Natural killer cell (primary cell): ENCODE measurements at places on chromosomes 3 and 15.

GRCh38 chr3:55661141-55661540, 174.0 kb upstream of the WNT5A start:
- DNase-seq = no peak

DNA sequence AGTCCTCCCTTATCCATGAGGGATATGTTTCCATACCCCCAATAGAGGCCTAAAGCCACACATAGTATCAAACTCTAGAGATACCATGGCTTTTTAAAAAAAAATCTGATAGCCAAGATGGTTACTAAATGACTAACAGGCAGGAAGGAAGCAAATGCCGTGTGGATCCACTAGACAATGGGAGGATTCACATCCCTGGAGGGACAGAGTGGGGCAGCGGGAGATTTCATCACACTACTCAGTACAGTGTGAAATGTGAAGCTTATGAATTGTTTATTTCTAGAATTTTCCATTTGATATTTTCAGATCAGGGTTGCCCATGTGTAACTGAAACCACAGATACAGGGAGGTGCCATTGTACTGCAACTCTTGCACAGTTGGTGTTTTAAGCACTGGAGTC, 826.6 kb downstream of the SQOR start:
- DNase-seq = no peak

DNA sequence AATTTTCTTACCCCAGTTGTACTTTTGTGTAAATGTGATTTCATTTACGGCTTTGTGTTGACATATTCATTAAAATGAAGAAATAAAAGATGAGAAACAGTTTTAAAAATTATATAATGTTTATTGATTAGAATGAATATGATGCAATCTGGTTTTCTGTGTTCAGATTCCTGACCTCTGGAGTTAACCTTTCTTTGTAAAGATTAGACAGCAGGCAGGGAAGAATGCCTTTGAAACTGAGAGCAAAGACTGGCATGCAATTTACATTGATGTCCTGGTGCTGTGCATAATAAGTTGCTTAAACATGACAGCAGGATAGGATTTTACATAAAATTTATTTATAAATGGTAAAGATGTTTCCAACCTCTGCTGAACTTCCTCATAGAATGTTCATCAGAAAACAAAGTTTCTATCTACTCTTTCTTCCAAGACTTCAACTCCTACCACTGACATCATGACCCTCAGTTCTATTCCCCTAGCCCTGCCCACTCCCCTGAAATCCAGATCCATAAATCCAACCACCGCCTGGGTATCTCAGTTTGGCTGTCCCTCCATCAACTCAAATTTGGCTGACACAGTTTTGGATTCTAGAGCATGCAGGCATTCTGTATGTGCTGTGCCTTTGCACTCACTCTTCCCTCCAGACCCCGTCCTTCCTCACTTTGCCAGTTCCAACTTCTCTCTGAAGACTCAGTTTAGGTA, 1.7 kb downstream of the HGD start:
- no peak for DNase-seq

GRCh38 chr15:30997270-30997669, 5.8 kb upstream of the MTMR10 start:
- no peak for DNase-seq

DNA sequence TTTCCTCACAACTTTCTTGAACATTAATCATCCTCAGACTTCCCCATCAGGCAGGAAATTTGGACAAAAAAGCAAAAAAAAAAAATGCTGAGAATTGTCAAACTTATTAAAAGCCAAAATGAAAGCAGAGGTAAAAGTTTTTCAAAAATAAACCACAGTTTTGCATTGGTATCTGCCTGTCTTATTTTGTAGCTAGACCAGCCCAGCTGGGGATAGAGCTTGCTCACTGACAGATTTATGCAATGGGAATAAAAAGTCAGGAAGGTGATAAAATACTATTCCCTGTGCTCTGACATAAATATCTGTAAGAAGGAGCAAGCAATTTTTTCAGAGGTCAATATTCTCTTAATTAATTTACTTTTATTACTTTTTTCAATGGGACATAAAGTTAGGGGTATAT, 1006.7 kb upstream of the ALCAM start:
- DNase-seq = no peak

- DNase-seq = no peak
Measured at GRCh38 chr3:151539599-151539998, 78.7 kb upstream of the IGSF10 start.

DNA sequence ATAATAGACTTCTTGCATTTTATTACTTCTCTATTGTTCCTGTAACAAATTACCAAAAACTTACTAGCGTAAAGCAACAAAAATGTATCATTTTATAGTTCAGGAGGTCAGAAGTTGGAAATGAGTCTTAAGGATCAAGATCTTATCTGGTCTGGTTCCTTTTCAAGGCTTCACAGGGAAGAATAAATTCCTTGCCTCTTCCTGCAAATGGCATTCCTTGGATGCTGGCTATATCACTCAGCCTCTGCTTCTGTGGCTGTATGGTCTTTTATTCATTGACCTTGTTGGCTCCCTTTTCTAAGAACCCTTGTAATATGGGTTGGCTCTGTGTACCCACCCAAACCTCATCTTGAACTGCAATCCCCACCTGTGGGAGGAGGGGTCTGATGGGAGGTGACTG, 478.4 kb upstream of the THBS1 start:
- no peak for DNase-seq

GRCh38 chr3:48656841-48657281, 5.8 kb downstream of the CELSR3 start:
- DNase-seq = no peak

- DNase-seq = no peak
Measured at GRCh38 chr3:55662683-55663082, 175.6 kb upstream of the WNT5A start.

GRCh38 chr15:77034695-77035489, 36.0 kb downstream of the TSPAN3 start:
- DNase-seq = peak; percentile 22

GRCh38 chr3:42693530-42693930, 8.2 kb downstream of the KLHL40 start:
- no peak for DNase-seq

GRCh38 chr3:111911446-111911845, 52.4 kb downstream of the PHLDB2 start:
- DNase-seq = no peak

DNA sequence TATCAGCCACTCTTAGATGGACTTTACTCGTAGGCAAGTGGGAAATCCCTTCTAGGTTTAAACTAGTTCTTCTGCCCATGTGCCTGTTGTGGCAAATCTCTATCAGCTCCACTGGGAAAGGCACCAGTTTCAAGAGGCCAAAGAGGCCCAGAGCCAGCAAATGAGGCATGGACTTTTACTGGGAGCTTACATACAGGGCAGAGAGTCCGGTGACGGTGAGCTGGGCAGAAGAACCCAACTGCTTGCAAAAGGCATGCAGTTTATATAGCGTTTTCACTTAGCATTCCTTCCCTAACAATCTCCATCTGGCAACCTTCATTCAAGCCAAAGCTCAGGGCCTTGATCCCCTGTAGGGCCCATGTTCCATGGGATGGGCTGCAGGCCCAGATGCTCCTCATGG, 93.0 kb upstream of the C3orf80 start:
- no peak for DNase-seq

DNA sequence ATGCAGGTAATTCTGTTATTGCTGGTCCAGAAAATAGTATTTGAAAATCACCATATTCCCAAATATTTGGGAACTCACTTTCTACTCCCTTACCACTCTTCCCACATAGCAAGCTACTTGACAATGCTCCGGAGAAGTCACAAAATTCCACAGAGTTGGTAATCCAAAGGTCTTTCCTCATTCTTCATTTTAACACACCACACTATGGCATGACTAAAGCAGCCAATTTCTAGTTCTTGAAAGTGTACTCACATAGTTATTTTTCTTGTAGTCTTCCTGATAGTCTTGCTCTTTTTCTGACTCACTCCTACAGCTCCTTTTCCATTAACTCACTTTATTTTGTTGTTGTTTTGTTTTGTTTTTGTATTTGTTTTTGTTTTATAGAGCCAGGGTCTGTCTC, 67.2 kb downstream of the MYO9A start:
- no peak for DNase-seq

DNA sequence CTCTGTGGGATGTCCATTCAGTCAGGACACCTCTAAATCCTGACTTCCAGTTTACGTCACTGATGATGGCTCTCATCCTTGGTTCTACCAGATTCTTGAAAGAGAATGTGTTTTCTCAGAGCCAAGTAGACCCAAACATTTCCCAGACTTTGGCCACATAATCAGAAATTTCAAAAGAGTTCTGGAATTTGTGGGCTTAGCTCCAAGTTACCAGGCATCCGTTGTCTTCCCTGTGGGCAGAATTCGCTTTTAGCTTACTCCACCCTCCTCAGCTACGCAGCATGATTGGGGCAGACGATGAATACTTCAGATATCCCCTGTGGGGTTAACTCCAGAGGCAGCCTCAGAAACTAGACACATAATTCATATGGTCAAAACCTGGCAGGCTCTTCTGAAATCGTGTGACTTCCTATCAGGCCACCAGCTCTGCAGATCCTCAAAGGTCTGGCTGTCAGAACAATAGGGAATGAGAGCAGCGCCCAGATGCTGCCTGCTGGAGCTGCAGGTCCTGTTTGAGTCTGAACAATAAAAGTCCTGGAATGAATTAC, 30.6 kb downstream of the CRTC3 start:
- no peak for DNase-seq

- no peak for DNase-seq
Measured at GRCh38 chr15:73374604-73375003, 5.8 kb upstream of the HCN4 start.

- DNase-seq = no peak
Measured at GRCh38 chr15:96670389-96670788, 339.9 kb downstream of the NR2F2 start.

DNA sequence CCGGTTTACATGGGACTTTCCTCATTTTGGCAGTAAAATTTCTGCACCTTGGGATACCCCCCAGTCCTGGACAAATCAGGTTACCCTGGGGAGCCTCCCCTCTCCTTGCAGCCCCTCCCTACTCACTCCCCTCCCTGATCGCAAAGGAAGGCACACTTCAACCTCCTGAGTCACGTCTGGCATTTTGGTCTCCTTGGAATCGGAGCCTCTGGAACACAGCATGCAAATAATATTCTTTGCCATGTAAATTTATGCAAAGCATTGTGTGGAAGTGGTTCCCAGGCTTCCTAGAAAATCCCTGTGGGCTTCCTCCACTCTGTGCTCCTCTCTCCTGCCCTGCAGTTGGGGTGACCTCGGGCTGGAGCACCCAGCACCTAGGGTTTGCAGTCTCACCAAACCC, 11.6 kb downstream of the SCN5A start:
- DNase-seq = no peak

DNA sequence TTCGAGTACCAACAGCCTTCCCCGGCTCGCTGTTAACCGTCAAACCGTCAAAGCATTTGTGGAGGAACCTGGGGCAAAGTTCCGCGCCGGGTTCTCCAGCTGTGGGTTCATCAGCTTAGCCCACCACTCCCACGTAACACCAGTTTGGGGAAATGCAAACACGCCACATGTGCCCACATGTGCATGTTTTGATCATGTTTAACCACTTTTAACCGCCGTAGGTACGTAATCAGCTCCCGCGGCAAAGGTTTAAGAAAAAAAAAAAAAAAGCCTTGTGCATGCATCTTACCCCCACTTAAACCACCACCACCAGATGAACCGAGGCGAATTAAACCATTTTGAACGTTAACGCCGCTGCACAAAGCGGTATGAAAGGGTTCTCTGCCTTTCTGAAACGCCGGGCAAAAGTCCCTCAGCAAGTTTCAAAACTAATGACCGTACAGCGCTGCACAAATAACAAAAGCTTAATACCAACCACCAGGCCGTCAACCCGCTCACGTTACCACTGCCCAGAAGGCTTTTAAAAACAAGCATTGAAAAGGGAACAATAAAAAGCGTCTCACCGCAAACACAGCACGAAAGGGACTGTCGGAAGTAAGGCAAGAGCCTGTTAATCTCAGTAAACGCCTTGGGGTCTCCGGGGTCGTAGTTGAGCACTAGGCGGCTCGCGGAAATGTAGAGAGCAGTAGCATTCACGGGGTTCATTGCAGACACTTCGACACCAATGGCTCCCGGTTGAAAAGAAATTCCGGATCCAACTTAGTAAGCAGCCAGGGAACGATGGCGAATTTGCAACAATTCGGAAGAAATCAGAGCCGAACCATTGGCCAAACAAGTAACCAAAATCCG, 1.5 kb downstream of the MSL2 start:
- peak; percentile 67 for DNase-seq

- DNase-seq = no peak
Measured at GRCh38 chr3:186225603-186226002, 116.7 kb upstream of the ETV5 start.

- DNase-seq = no peak
Measured at GRCh38 chr15:60655252-60655651, 176.3 kb upstream of the ICE2 start.

- no peak for DNase-seq
Measured at GRCh38 chr3:44576613-44577012, 8.2 kb upstream of the ZNF660 start.

- no peak for DNase-seq
Measured at GRCh38 chr3:134885877-134886621, 91.0 kb downstream of the EPHB1 start.

GRCh38 chr3:65166531-65166930, 478.7 kb upstream of the ADAMTS9 start:
- no peak for DNase-seq

DNA sequence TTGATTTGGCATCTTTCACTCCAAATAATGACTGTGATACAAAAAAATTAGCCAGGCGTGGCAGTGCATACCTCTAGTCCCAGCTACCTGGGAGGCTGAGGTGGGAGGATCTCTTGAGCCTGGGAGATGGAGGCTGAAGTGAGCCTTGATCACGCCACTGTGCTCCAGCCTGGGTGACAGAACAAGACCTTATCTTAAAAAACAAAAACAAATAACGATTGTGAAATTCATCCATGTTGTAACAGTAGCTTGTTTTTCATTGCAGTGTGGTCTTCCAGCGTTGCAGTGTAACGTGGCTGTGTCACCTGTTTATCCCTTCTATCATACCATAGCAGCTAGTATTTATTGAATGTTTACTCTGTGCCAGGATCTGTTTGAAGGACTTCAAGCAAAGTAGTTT, 120.9 kb downstream of the ITPR1 start:
- DNase-seq = no peak

DNA sequence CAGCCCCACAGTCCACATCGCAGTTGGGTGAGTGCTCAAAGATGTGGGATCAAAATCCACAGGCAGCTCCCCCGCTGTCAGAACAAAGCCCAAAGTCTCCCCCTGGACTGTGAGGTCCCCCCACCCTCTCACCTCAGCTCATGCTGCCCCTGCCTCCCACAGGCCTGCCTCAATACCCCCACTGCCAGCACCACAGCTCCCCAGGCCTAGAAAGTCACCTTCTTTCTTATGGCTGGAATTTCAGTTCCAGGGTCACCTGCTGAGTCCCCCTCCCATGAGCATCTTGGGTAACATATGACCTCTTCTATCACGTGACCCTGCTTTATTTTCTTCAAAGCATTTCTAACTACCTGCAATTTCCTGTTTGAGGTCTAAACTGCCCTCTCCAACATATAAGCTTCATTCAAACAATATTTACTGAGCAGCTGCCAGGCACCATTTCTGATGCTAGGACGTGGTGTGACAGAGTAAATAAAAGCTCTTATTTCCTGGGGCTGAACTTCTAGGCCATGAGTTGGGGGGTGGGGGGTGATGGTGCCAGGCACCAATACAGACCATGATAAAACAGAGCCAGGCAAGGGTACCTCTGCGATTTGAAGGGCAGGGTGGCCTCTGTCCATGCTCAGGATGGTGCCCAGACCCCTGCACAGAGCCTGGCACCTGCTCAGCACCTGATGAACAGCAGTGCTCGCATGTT, 2.4 kb upstream of the TMEM89 start:
- no peak for DNase-seq

- peak; percentile 86 for DNase-seq
Measured at GRCh38 chr3:112111785-112112402, 21.2 kb downstream of the GCSAM start.

GRCh38 chr3:51971350-51971749, 2.5 kb downstream of the ABHD14B start:
- DNase-seq = no peak
